ENCODE measurements at places on chromosomes 6 and 20.

DNA sequence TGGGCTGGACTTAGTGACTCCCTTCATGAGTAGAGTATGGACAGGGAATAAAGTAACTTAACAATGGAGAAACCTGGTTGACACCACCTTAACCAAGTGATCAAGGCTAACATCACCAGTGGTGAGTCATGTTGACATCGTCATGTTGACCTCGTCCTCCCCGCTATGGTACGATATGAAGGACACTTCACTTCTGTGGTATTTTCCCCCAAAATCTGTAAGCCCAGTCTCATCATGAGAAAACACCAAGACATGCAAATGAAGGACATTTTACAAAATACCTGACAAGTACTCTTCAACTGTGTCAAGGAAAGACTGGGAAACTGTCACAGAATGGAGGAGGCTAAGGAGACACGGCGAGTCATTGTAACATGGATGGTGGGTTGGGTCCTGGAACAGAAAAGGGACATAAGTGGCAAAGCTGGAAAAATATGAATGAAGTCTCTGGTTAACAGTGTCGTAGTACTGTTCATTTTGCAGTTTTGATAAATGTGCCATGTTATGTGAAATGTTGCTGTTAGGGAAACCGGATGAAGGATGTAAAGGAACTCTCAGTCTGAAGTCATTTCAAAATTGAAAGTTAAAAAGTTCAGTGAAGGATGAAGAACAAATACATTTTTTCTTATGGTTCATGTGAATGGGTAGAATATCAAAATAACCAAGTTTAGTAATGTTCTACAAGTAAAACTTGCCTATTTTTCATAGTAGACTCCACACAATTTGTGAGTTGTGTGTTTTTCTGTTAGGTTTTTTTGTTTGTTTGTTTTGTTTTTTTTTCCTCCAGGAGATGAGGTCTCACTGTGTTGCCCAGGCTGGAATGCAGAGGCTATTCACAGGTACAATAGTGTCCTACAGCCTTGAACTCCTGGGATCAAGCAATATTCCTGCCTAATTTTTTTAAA is 247.5 kb downstream of the TMEM242 start:
- no peak for DNase-seq

DNA sequence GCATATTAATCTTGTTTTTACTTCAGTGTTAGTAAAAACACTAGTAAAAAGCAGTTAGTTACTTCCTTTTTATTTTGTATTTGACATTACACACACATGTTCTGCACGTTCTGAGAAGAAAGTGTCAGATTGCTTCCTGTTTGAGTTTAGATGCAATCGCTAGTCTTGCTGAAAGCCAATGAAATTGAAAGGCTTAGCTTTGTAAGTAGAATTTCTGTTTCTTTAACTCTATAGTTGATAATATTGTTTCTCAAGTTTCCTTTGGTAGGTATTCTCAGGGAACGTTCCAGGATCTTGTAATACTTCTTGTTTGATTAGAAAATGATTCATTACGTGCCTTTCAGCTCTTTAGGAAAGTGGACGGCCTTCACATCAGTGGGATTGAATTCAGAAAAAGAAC is 55.0 kb downstream of the CDKAL1 start:
- no peak for DNase-seq

DNA sequence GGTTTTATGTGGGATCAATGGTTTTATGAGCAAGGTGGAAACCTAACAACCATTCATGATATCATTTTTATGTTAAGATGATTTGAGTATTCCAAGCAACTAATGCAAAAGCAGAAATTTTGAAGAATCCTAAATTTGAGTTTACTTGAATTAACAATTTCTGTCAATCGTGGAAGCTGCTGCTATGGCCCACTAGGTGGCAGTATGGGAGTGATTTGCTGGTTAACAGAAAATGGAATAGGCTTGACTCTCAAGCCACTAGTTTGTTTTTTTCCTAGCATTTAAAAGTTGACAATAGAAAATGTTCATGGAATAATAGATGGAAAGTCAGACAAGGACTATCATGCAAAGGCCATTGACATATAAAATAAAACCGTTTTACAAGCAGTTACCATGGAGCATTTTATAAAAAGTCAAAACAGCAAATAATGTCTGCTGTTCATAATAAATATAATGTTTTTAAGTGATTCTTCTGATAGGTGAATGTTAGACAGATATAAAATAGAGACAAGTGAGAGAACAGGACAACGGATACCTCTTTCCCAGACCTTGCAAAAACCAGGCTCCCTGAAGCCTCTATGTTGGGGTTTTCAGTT is 43.0 kb upstream of the TMEM200A start:
- DNase-seq: peak; percentile 16

DNA sequence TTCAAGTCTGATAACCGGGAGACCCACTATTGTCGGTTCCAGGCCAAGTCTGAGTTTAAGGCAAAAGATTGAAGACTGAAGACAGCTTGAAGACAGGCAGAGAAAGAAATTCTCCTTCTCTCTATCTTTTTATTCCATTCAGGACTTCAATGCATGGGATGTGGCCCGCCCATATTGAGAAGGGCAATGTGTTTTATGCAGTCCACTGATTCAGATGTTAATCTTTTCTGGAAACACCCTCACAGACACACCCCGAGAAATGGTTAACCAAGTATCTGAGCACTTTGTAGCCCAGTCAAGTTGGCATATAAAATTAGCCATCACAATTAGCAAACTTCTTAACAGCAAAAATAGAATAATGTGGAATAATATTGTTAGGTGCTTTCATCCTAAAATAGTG is 75.5 kb upstream of the FABP7 start:
- no peak for DNase-seq

DNA sequence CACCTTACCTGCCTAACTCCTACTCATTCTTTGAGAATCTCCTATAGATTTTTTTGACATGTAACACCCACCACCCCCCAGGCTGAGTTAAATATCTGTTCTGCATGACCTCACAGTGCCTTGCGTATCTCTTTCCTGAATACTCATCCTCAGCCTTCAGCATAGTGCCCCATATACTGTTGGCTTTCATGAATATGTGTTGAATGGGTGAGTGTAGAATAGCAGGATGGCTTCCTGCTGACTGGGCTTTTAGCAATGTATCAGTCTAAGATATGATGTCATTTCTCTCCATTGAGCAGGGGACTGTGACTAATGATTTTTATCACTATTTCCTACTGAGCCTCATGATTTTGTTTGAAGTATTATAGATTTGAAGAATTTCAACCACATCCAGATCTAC is 361.6 kb upstream of the MARCKS start:
- no peak for DNase-seq

- no peak for DNase-seq
These were observed 6.8 kb upstream of the TBX18 start for GRCh38 chr6:84771125-84771755.

- DNase-seq: no peak
These were observed 57.6 kb upstream of the FOXQ1 start for GRCh38 chr6:1254326-1254725.

GRCh38 chr20:23408957-23409356 is 12.3 kb downstream of the NAPB start:
- no peak for DNase-seq

- peak; percentile 59 for DNase-seq
These were observed 32.8 kb downstream of the GFOD1 start for GRCh38 chr6:13454286-13455221.

DNA sequence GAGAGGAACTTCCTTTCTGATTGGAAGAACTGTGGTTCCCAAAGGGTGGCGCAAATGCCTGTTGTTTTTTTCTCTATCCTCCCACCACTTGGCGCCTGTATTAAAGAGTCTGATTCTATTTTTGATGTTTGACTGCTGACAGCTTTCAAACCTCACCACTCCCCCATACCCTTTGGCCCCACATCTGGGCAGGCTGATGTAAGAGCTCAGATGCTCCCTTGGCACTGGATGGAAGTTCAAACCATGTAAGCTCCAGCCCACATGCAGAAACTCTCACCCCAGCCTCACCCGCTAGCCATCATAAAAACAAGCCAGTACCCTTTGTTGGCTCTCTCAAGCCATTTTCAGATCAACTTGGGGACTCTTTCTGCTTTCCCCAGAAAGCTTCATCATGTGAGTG is 20.0 kb upstream of the TMEM14A start:
- DNase-seq: no peak

- DNase-seq: no peak
These were observed 301.0 kb downstream of the FARS2 start for GRCh38 chr6:5562277-5562676.

GRCh38 chr20:25195962-25196785 is 662 bp downstream of the ENTPD6 start:
- DNase-seq: no peak

DNA sequence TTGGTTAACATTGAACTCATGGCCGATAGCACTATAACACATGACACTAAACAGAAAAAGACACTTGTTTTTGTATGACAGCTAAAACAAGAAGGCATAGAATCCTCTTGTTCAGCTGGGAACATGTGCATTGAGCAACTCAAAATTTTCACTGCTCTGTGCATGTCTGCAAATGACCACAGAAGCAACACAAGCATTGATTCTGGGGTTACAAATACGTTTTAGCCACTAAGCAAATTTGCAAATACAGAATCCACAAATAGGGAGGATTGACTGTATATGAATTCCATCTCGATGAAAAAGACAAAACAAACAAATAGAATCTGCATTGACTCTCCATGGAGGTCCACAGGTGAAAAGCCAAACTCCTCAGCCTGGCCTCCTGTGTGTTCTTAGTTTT is 31.7 kb downstream of the C6orf132 start:
- no peak for DNase-seq

DNA sequence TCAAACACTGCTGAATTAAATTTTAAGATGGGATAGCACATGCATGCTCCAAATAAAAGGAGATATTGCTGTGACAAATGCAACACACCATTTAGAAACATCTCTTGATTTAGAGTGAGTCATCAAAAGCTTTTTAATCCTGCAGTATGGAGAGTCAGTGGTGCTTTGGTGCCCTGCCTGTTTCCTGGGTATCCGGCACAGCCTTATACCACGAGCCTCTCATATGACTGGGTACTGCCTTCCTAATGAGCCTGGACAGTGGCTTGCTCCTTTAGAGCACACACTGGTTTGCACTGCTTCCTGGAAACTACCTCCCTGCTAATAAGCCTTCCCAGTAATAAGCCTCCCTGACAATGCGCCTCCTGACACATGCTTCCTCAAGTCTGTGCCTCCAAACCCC is 65.3 kb upstream of the KCNK16 start:
- peak; percentile 98 for DNase-seq

DNA sequence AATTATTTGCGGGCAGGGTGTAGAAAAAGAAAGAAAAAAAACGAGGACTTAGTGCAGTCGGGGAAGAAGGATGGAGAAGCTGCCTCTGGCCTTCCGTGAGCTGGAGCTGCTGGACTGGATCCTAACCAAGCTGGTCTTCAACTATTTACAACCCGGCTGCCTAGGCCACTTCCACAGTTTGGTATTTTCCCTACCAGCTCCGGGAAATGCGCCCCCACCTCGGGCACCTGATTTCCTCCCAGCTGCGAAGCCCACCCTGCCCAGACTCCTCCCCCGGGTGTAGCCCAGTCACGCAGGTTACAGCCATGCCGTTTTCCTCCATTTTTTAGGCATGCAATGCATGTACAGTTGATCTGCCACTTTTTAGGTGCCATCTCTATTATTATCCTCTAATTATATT is 21.2 kb downstream of the THEMIS start:
- no peak for DNase-seq

GRCh38 chr20:62142252-62143080 is 728 bp downstream of the PSMA7 start:
- DNase-seq: no peak
